ENCODE measurements at places on chromosomes 7 and 10.

DNA sequence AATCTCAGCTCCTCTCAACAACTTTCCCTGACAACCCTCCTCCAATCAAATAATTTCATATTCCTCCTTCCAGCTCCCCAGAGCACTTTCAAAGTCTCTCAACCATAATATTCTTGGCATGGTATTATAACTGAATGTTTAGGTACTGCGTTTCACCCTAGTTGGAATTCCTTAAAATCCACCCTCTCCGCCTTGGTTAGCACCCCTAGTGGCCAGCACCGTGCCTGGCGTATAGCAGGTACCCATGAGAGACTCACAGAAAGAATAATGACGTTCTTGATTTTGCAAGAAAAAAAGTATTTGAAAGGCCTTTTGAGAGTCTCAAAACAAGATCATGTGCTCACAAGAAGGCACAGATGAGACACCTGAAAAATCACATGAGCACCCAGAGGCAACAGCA, 50.9 kb downstream of the GLI3 start:
- no peak for DNase-seq

GRCh38 chr7:132491391-132491945, 84.8 kb downstream of the PLXNA4 start:
- DNase-seq: no peak

DNA sequence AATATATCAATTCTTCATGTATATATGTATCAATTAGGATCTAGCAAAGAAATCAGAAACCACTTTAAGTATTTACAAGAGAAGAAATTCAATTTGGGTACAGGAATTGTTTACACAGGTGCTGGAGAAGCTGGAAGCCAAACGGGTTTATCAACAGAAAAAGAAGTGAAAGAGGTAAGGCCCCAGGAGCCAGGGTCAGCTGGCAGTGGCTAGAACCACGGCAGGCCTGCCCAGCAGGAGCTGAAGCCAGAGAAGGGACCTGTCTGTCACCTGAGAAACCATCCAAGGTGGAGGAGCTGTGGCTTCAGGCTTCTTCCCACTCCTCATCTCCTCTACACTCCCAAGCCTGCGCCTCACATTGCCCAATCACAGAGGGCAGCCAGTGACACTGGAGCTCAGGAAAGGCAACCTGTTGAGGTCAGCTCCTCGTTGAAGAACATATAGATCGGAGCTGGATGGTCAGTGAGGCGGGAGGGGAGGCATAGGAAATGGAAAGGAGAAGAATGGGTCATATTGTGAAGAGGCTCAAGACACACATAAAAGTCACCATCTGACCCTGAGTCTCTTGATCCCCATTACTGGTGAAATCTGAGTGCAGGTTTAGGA, 182.6 kb downstream of the REEP3 start:
- DNase-seq: no peak

- no peak for DNase-seq
These were observed 68.1 kb downstream of the HBP1 start for GRCh38 chr7:107236862-107237261.

- peak; percentile 37 for DNase-seq
These were observed 37.4 kb upstream of the EEPD1 start for GRCh38 chr7:36115448-36116321.

- DNase-seq: no peak
These were observed 850.3 kb upstream of the SORCS1 start for GRCh38 chr10:108014902-108015177.

- no peak for DNase-seq
These were observed 3.7 kb downstream of the TMEM225B start for GRCh38 chr7:99601656-99602310.

DNA sequence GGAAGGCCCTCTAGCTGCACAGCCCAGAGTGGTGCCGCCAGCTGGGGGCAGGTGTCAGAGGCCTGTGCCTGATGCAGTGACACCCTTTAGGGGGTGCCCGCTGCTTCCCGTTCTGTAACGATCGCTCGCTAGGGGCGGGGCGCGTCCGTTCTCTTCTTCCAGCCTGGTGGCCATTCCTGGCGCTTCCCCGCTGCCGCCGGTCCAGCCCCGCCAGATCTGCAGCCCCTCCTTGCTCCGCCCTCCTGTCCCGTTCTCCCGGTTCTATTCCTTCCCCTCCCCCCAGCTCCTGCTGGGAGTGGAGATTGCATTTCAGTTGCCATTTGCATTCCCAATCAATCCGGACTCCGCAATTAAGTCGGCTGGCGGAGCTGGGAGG, 39.2 kb downstream of the AGAP3 start:
- no peak for DNase-seq

GRCh38 chr7:35520810-35521625, 173.9 kb downstream of the HERPUD2 start:
- no peak for DNase-seq

DNA sequence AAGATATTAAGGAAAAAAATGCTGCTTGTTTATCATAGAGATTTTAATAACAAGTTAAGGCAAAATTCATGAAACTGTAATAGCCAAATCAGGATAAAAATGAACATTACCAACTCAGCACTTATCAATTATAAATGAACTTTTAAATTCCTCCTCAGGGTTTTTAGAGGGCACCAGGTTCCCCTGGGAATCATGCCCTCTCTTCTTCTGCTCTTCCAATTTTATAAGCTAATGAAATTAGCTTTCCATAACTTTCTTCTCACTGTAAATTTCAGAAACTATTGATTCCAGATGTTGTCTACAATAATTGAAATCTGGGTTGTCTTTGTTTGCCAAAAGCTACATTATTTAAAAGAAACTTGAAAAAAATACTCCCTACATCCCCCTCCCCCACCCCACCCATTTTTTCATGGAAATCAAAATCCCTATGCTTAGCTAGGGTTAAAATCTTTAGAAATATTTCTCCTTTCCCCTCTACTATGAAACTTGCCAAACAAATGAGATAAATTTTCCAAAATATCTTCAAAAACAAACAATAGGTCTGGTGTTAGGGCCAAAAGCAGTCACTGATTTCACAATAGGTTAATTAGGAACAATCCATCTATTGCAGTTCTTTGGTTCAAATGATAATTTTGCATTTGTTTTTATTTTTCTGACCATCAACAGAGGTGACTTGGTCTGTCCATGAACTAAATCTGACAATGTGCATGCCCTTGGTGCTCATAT, 187.7 kb downstream of the DOCK4 start:
- no peak for DNase-seq

DNA sequence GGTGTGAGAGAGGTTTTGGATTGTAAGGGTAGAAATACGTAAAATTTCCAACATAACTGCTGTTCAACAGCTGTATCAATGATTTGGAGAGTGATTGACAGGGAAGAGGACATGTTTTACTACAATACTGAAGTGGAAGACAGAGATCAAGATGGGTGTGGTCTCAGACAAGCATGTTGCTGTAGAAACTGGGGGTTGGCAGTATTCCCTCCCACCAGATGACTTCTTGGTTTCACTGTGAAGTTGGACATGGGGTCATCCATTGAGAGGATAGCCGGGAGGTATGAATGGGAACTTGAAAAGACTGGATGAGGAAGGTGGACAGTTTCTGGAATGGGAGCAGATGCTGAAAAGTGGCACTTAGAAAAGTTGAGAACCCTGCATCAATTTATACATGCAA, 95.3 kb upstream of the HDAC9 start:
- no peak for DNase-seq

DNA sequence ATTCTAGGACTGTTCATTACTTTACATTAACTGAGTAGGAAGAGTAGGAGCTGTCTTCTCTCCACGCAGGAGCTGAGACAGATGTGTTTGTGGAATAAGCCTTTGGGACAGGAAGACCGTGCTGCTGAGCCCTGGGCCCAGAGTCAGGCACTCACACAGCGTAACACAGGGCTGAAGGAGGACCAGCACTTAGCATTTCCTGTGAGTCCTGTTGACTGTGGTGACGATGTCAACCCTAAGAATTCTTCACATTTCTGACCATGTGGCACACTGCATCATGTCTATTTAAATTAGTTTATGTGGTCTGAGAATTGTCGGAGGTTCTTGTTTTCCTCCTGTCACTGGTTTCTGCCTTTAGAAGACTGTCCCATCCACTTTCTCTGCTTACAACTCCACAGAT, 117.2 kb downstream of the PIP4K2A start:
- no peak for DNase-seq

DNA sequence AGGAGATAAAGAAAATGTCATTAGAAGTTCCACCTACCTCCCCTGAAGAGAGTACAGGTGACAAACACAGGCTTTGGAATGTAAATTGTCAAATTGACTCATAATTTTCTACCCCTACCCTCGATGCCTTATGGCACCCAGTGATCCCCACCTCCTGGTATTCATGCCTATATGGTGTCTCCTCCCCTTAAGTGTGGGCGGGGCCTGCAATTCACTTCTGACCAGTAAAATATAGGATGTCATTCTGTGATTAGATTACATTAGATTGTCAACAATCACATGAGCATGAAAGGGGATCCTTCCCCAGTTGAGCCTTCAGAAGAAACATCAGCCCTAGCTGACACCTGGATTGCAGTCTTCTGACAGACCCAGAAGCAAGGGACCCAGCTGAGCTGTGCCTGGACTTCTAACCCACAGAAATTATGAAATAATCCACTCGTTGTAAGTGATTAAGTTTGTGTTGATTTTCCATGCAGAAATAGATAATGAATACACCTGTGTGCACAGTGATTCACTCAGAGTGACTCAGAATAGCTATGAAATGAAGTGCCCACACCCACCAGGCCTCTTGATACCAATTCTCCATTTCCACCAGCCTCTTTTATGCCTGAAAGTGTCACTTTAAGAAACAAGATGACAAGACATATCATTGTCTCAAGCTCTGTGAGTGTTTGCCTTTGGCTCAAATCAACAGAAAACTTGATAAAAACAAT, 8.5 kb upstream of the SLC39A12 start:
- DNase-seq: no peak

DNA sequence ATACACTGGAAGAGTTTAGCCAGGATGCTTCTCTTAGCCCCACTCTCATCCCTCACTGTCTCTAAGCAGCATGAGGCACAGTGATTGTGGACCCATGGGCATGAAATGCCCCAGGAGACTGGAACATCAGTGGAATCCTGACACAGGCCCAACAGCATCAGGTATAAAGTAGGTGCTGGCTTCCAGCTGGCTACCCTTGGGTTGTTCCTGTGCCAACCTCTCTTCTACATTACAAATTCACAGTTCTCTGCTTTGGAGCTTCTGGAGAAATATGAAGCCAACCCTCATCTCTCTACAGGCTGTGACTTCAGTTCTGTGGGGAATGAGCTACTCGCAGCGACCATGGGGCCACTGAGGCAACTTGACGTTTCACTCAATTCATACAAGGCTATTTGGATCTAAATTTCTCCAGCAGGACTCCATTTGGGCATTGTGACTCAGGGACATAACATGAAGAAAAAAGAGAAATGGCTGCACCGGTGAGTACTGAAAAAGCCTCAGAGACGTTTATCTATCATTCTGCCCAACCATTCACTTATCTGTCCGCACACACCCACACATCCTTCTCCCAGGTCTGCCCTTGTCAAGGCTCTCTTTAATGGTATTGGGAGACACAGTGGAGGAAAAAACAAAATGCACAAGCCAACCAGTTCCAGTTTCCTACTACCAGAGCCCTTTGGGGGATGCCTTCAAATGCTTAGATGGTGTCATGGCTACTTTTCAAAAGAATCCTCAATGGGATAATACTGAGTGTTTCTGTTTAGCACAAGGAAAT, 35.4 kb upstream of the TM9SF3 start:
- no peak for DNase-seq

GRCh38 chr10:94645285-94645684, 38.2 kb upstream of the CYP2C18 start:
- no peak for DNase-seq

GRCh38 chr7:152011860-152012259, 13.6 kb upstream of the GALNT11 start:
- no peak for DNase-seq

DNA sequence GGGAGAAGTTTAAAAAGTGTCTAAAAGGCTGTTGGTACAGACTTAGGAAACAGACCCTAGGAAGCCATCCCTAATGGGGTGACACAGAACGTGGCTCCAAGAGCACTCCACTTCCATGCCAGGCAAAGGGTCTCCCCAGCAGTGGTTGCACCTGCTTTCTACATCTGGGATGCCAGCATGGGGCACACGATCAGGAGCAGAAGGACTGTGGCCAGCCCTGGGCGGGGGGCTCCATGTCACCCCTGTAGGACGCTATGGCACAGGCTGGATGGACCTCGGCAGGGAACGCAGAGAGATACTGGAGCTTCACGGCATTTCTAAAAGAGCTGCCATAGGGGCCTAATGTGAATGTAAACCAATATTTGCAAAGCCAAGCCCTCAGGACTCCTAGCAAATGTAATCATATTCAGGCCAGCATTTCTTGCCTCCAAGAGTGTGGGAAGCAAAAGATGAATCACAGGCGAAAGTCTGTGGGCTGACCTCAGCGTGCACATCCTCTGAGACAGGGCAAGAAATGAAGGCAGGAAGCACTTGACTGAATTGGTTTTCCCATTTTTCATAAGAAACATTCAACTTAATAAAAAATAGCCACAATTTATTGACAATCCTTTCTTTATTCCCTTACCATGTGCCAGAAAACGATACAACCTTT, 93.9 kb downstream of the ATXN7L1 start:
- DNase-seq: no peak

DNA sequence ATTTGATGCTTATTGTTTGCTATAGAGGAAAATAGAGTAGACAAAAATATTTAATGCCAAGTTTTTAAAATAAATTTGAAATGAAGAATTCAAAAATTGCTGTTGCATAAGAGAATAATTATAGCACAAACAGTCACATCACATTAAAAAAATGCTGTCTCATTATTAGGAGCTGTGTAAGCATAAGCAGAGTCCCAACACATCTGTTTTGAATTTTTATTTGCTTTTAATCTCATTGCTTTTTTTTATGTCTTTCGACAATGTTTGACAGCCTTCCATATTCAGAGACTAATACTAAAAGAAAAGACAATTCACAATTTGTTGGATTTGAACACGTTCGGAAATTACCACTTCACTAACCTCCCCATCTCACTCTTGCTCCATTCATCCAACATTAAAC, 143.5 kb downstream of the TFPI2 start:
- DNase-seq: no peak

DNA sequence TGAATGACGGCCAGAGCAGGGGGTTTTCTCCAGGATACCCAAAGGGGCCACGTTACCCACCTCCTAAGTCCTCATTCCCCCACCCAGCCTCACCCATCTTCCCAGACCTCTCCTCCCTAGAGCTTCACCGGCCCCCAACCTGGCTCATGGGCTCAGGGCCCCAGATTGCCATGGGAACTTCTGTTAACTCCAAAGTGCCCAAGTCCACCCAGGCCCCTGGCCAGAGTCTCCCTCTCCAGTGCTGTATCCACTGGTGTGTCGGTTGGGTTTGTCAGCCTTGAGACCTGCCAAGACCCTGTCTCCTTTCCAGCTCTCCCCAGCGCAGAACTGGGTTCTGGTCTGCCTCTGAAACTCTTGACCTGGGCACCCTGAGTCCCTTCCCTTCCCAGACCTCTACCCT, 37.1 kb upstream of the ZMIZ2 start:
- no peak for DNase-seq
